ENCODE measurements at places on chromosomes 2 and 18. TPM values are rescaled to one million over a fixed set of nuclear protein-coding genes. Genes with fewer than 3 reads are reported as not detected.

The MC5R gene
- not detected for total RNA-seq

The LYPD6 gene
- total RNA-seq, result 7.8 TPM

The MALL gene
- total RNA-seq, result 1.2 TPM

The BOLL gene
- not detected for total RNA-seq

The PID1 gene
- 50.2 TPM for total RNA-seq

The SALL3 gene
- total RNA-seq, result not detected

The ALPG gene
- total RNA-seq, result not detected

The TMEM178A gene
- total RNA-seq, result 0.92 TPM

The ZSWIM2 gene
- total RNA-seq, result not detected

The DTNA gene
- 6.8 TPM for total RNA-seq

The LBX2 gene
- 1.3 TPM for total RNA-seq

The GALNT3 gene
- total RNA-seq, result 5.4 TPM

The IL36RN gene
- not detected for total RNA-seq

The UGT1A8 gene
- not detected for total RNA-seq

The CIB4 gene
- total RNA-seq, result not detected

The MYOM1 gene
- 3.0 TPM for total RNA-seq

The SIX3 gene
- not detected for total RNA-seq

The EIF2AK3 gene
- total RNA-seq, result 41.0 TPM

The NEU2 gene
- total RNA-seq, result not detected

The HOXD10 gene
- 19.4 TPM for total RNA-seq

The EVX2 gene
- total RNA-seq, result not detected

The EFHD1 gene
- not detected for total RNA-seq
